ENCODE measurements at places on chromosomes 3 and 15.

GRCh38 chr3:56137415-56137814, 330.9 kb downstream of the ERC2 start:
- H3K27ac ChIP-seq: no peak overlapping the region
- no peaks in the 10 kb centered on the region for H3K4me1 ChIP-seq
- no peak for DNase-seq
- H3K4me3 ChIP-seq: no peak overlapping the region
- H3K36me3 ChIP-seq: no peaks in the 10 kb centered on the region
- peaks cover 6% of the 10 kb centered on the region for H3K27me3 ChIP-seq

GRCh38 chr3:170220871-170221270, 1.4 kb upstream of the PRKCI start:
- H3K36me3 ChIP-seq: no peaks in the 10 kb centered on the region
- no peak overlapping the region for H3K27ac ChIP-seq
- H3K4me1 ChIP-seq: no peaks in the 10 kb centered on the region

DNA sequence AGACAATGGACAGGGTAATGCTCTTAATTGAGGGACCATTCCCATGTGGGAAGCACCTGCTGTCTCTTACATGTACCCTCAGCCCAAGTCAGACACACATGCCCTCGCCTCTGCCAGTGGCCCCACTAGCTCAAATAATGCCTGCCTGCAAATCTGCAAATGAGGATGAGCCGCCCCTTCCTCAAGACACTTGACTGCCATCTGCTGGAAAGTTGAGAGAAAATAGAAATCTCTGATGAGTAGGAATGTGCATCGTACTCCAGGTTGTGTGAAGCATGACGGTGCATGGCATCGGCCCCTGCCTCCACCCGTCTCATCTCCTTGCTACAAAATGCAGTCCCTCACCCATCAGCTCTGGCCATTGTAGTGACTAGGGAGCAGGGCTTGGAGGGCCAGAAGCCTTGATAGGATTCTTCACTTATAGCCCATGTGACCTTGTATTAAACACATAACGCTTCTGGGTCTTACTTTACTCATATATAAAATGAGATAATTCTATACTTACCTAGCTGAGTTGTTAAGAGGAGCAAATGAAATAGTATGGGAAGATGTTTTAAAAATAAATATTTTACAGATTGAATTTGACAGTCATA, 6.3 kb upstream of the SCN5A start:
- DNase-seq: peak; percentile 50
- H3K27me3 ChIP-seq: no peaks in the 10 kb centered on the region
- no peaks in the 10 kb centered on the region for H3K36me3 ChIP-seq
- no peak overlapping the region for H3K4me3 ChIP-seq
- H3K27ac ChIP-seq: no peak overlapping the region
- H3K4me1 ChIP-seq: peaks cover 10% of the 10 kb centered on the region

- no peak overlapping the region for H3K27ac ChIP-seq
- no peak overlapping the region for H3K4me3 ChIP-seq
- H3K4me1 ChIP-seq: peaks cover 37% of the 10 kb centered on the region
- DNase-seq: no peak
Observed at GRCh38 chr15:99435877-99436541, 129.8 kb upstream of the MEF2A start.

GRCh38 chr15:28932361-28932760, 46.6 kb downstream of the APBA2 start:
- H3K27ac ChIP-seq: no peak overlapping the region
- H3K27me3 ChIP-seq: no peaks in the 10 kb centered on the region
- no peak overlapping the region for H3K4me3 ChIP-seq

GRCh38 chr3:99366663-99367429, 271.5 kb upstream of the COL8A1 start:
- peaks cover 25% of the 10 kb centered on the region for H3K27me3 ChIP-seq
- H3K4me1 ChIP-seq: no peaks in the 10 kb centered on the region
- H3K27ac ChIP-seq: no peak overlapping the region
- H3K36me3 ChIP-seq: no peaks in the 10 kb centered on the region

DNA sequence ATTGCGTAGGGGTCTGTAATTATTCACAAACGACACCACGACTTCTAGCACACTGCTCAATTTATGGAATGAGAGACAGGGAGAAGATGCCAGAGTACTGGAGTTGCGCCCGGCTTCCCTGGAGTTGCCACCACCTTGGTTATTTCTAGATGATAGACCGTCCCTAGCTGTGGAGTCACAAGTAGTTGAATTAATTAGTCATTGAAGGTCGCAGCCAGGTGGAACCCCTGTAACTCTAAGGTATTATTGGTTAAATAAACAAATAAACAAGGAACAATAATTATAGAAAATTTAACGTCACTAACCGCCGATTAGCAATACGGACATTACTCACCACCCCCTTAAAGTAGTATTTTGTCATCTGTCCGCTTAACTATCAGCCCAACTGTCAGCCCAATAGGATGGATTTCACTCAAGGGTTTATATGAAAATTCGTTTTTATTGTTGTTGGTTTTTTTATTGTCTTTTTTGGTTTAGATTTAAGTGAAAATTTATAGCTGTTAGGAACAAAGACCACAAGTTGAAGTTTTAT, 911 bp upstream of the AZI2 start:
- no peak for DNase-seq
- H3K27ac ChIP-seq: peak overlapping the region; percentile 87
- H3K4me3 ChIP-seq: peak overlapping the region; percentile 76
- H3K27me3 ChIP-seq: no peaks in the 10 kb centered on the region
- peaks cover 3% of the 10 kb centered on the region for H3K4me1 ChIP-seq

- no peak overlapping the region for H3K27ac ChIP-seq
- no peaks in the 10 kb centered on the region for H3K27me3 ChIP-seq
- H3K4me3 ChIP-seq: no peak overlapping the region
Observed at GRCh38 chr3:120214176-120214575, 70.8 kb downstream of the GPR156 start.

DNA sequence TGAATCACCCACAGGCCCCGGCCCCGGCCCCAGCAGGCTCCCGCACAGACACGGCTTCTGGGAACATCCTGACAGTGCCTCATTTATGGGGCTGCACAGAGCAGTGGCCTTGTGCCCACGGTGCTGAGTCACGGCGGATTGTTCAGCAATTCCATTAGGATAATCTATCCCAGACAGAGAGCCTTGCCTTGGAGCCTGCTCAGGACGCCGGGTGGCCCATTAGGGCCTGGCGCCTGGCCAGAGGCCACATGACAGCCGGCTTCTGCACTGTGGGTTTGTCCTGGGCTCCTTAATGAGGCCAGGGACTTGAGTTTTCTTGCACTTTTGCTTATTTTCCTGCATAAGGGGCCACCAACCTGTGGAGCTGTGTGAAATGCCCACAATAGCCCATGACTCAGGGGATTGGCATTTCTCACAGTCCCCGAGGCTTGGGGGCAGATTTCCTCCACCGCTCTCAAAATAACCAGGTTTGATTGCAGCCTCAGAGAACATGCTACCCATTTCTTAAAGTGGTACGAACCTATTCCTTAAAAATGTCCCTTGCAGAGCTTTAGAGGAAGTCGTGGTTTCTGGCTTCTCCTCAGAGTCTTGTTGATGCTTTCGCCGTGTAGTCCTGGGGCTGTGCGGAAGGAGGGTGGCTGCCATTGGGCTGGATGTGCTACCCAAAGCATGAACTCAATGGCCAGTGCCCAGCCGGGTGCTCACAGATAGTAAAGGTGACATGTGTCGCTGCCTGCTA, 19.0 kb downstream of the SYNM start:
- no peaks in the 10 kb centered on the region for H3K27me3 ChIP-seq
- peaks cover 31% of the 10 kb centered on the region for H3K4me1 ChIP-seq
- H3K27ac ChIP-seq: peak overlapping the region; percentile 99
- peak overlapping the region; percentile 27 for H3K4me3 ChIP-seq

DNA sequence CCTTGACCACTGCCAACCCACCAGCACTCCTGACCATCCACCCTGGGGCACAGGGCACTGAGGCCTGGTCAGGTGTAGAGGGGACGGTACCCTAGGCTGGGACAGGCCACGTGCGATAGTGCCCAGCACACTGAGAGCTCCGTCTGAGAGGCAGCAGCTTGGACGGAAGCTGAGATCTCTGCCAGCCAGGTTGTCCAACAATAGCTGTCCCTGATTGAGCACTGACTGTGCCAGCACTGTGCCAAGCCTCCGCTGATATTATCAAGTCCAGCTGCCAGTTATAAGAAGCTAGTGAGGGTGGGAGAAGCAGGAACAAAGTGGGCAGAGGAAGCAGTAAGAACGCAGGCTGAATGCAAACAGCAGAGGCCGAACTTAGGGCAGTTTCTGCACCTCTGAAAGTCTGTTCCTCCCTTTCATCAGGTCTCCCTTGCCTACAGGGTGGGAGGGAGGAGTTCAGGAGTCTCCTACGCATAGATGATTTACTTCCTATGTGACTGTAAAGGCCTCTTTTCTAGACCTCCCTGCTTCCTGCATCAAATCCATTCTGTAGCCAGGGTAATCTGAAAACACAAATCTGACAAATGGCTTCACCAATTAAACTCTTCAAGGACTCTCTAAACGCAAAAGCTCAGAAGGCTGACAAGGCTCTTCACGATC, 29.7 kb downstream of the MRPS11 start:
- H3K4me1 ChIP-seq: no peaks in the 10 kb centered on the region
- H3K27me3 ChIP-seq: no peaks in the 10 kb centered on the region
- H3K4me3 ChIP-seq: no peak overlapping the region
- H3K36me3 ChIP-seq: no peaks in the 10 kb centered on the region

DNA sequence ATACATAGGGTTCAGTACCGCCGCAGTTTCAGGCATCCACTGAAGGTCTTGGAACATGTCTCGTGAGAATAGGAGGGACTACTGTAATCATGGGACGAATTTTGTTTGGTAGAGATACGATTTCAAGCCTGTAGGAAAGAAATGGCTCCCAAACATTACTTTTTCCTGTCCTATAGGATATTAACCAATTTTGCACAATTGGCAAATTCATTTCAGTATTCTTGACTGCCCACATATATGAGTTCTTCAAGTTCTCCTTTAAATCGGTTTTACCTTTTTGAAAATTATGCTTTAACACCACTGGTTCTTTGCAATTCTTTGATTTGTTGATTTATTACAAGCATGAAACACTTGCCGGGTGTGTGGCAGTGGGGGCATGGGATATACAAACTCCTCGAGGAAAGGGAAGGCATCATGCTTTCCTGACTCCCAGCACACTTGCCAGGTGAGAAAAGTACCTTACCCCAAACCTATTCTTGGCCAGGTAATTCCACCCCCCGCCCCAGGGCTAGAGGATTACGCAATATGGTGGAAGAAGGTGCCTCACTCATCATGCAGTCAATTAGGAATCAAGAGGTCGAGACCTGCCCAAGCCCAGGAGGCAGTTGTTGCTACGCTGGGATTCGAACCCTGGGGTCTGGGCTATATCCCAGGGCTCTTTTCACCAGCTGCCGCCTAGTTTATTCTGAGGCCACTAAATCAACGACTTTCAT, 584 bp upstream of the LARS2 start:
- peaks cover 5% of the 10 kb centered on the region for H3K36me3 ChIP-seq
- H3K4me1 ChIP-seq: peaks cover 13% of the 10 kb centered on the region
- no peak overlapping the region for H3K27ac ChIP-seq

DNA sequence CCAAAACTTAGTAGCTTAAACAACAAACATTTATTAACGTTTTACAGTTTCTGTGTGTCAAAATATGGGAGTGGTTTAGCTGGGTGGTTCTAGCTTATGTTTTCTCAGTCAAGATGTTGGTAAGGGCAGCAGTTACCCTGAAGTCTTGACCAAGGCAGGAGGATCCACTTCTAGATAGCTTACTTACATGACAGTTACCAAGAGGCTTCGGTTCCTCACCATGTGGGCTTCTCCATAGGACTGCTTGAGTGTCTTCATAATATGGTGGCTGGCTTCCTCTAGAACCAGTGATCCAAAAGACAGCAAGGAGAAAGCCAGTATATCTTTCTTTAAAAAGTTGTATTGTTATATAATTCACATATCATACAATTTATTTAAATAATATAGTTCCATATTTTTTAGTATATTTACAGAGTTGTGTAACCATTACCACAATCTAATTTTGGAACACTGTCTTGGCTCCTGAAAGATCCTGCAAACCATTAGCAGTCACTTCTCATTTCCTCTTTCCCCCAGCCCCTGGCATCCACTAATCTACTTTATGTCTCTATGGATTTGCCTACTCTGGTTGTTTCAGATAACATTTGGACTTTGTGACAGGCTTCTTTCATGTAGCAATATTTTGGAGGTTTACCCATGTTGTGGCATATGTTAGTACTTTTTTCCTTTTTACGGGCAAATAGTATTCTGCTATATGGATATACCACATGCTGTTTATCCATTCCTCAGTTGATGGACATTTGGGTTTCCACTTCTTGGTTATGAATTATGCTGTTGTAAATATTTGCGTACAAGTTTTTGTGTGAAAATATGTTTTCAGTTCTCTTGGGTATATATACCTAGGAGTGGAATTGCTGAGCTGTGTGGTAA, 33.3 kb downstream of the MAPK6 start:
- H3K27me3 ChIP-seq: no peaks in the 10 kb centered on the region
- no peak overlapping the region for H3K27ac ChIP-seq
- H3K4me1 ChIP-seq: peaks cover 45% of the 10 kb centered on the region
- no peak overlapping the region for H3K4me3 ChIP-seq
- DNase-seq: no peak
- no peaks in the 10 kb centered on the region for H3K36me3 ChIP-seq

DNA sequence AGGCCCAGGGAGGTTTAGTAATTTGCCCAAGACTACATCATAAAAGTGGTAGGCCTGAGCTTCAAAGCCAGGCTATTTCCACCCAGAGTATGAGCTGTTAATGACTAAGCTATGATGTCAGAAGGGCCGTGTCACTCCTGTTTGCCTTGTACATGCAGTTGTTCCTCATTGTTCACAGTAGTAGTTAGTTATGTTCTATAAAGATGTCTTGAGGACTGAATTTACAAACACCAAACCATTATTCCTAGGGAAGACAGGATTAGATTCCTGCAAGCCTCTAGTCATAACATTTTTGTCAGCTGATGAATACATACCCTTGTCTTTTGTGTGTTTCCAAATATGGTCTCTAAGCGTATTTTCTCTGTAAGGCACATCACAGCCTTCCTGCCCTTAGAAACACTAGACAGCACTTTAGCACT, 20.9 kb upstream of the LARS2 start:
- no peaks in the 10 kb centered on the region for H3K36me3 ChIP-seq
- no peak overlapping the region for H3K27ac ChIP-seq
- no peak overlapping the region for H3K4me3 ChIP-seq
- H3K4me1 ChIP-seq: peaks cover 6% of the 10 kb centered on the region
- H3K27me3 ChIP-seq: no peaks in the 10 kb centered on the region

DNA sequence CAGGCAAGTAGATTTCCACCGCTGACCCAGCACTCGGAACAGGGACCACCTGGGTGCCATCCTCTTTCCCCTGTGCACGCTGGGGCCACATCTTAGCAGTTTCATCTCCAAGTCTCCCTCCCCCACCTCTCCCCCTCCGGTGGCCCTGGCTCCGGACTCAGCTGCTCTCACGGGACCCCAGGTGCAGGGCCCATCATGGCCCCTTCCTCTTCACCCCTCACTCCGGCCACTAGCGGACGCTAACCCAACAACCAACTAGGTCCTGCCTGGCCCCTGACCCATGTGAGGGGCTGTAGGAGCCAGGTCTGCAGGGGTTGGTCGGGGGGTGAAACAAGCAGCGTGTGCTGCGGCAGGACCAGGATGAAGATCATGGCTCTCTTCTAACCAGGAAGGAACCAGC, 31.3 kb upstream of the IQSEC1 start:
- no peaks in the 10 kb centered on the region for H3K4me1 ChIP-seq
- H3K27me3 ChIP-seq: no peaks in the 10 kb centered on the region
- H3K36me3 ChIP-seq: no peaks in the 10 kb centered on the region
- H3K4me3 ChIP-seq: no peak overlapping the region
- DNase-seq: no peak
- no peak overlapping the region for H3K27ac ChIP-seq
